ENCODE measurements at places on chromosomes 4 and X.

DNA sequence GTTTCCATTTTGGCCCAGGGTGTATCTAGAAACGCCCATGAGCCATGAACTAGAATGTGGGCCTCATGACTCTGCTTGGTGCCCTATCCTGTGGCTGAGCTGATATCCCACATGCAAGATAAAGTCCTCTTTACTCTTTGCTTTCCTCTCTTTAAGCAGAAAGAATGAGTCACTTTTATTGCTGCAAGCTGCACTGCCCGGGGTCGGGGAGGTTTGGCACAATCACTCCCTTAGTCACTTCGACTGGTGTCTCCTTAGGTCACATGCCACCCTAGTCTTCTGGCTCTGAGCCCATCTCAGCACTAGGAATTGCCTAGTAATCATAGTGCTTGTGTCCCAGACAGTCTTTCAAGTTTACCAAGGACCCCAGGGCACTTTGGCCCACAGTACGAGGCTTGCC is 75.1 kb upstream of the CXorf66 start:
- DNase-seq = no peak

GRCh38 chr4:44056721-44057151 is 391.9 kb downstream of the KCTD8 start:
- DNase-seq = no peak

GRCh38 chr4:98648602-98649001 is 9.8 kb downstream of the TSPAN5 start:
- no peak for DNase-seq

DNA sequence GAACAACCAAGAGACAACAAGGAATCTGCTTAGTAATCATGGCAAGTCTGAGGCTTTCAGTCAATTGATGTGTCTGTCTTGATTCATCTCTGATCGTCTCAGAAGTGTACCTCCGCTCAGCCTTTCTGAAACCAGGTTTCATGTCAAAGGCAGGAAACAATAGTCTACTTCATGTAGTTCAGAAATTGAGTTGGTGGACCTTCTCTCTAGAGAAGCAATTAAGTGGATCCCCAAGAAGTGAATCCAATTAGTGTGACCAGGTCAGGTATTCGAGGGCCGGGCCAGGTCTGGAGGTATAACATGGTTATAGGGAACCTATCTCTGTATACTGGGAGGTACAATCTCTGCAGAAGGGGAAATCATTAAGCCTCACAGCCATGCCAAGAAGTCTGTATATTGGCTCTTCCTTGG is 32.0 kb downstream of the DAPP1 start:
- DNase-seq = no peak

DNA sequence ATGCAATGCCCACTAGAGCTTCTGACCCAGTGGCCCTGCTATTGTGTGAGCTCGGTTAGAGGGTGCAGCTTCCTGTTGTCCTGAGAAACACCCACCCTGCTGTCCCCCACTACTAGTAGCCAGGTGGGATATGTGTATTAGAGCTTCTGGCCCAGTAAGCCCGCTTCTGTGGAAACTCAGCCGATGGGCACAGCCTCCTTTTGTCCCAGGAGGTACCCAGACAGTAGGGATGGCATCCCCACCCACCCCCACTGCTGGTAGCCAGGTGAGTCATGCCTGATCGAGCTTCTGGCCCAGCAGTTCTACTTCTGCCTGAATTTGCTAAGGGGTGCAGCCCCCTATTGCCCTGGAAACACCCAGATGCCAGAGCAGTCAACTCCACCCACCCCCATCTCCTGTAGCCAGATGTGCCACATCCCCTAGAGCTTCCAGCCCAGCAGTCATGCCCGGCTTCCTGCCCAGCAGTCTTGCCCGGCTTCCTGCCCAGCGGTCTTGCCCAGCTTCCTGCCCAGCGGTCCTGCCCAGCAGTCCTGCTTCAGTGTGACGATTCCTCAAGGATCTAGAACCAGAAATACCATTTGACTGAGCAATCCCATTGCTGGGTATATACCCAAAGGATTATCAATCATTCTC is 162.7 kb upstream of the KLF8 start:
- DNase-seq = no peak
